Large intestine (tissue), 12 donors: ENCODE measurements at places on chromosomes 5 and 9.

- H3K36me3 ChIP-seq, result no peaks in the 10 kb centered on the region
- no peak overlapping the region for H3K4me3 ChIP-seq
- no peaks in the 10 kb centered on the region for H3K27me3 ChIP-seq
- H3K4me1 ChIP-seq, result no peaks in the 10 kb centered on the region
- H3K27ac ChIP-seq, result no peak overlapping the region
Measured at GRCh38 chr5:117615226-117615625, 1040.6 kb upstream of the SEMA6A start.

GRCh38 chr5:166341740-166342337 is 1949.6 kb upstream of the WWC1 start:
- DNase-seq, result no peak
- no peaks in the 10 kb centered on the region for H3K27me3 ChIP-seq
- H3K4me3 ChIP-seq, result no peak overlapping the region
- no peaks in the 10 kb centered on the region for H3K4me1 ChIP-seq

- H3K4me3 ChIP-seq, result no peak overlapping the region
- no peak overlapping the region for H3K27ac ChIP-seq
- peaks cover 7% of the 10 kb centered on the region for H3K4me1 ChIP-seq
Measured at GRCh38 chr5:54021431-54022164, 288.8 kb downstream of the ARL15 start.

DNA sequence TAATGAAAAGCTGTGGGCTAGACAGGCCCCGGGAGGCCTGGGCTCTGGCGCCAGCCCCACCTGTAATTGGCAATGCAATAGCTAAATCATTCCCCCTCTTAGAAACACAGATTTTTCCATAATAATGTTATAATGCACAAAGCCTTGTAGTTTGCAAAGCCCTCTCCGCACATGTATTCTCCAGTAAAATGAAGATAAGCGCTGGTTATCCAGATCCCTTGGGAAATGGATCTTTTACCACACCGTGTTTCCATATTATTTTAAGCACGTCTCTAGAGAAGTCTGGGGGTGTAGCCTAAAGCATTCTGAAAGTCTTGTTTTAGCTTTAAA is 1.1 kb upstream of the APBA1 start:
- no peaks in the 10 kb centered on the region for H3K36me3 ChIP-seq
- H3K4me3 ChIP-seq, result peak overlapping the region; percentile 76
- peaks cover 19% of the 10 kb centered on the region for H3K27me3 ChIP-seq
- H3K27ac ChIP-seq, result peak overlapping the region; percentile 75
- H3K4me1 ChIP-seq, result peaks cover 5% of the 10 kb centered on the region

- H3K27ac ChIP-seq, result no peak overlapping the region
- no peaks in the 10 kb centered on the region for H3K27me3 ChIP-seq
- no peaks in the 10 kb centered on the region for H3K36me3 ChIP-seq
- DNase-seq, result no peak
- H3K4me3 ChIP-seq, result no peak overlapping the region
Measured at GRCh38 chr5:159415301-159415937, 85.1 kb upstream of the IL12B start.

DNA sequence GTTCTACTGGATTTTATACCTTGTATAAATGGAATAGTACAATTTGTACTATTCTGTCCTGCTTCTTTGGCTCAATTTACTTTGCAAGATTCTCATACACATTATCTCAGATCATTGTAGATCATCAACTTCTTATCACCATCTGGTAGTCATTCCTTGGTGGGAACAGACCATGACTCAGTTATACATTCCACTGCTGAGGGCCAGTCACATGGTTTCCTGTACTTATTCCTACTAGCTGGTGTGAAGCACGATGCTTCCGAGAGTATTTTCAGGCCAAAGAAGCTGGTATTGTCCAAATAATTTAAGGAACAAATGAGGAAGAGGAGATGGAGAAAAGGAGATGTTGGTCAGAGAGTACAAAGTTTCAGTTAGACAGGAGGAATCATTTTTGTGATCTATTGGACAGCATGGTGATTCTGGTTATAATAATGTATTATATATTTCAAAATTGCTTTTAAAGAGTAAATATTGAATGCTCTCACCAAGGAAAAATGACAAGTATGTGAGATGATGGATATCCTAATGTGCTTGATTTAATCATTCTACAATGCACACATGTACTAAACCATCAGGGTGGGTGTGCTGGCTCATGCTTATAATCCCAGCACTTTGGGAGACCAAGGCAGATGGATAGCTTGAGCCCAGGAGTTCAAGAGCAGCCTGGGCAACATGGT is 124.1 kb downstream of the SYK start:
- no peaks in the 10 kb centered on the region for H3K4me1 ChIP-seq
- no peaks in the 10 kb centered on the region for H3K27me3 ChIP-seq
- no peak for DNase-seq
- H3K4me3 ChIP-seq, result no peak overlapping the region
- no peaks in the 10 kb centered on the region for H3K36me3 ChIP-seq

DNA sequence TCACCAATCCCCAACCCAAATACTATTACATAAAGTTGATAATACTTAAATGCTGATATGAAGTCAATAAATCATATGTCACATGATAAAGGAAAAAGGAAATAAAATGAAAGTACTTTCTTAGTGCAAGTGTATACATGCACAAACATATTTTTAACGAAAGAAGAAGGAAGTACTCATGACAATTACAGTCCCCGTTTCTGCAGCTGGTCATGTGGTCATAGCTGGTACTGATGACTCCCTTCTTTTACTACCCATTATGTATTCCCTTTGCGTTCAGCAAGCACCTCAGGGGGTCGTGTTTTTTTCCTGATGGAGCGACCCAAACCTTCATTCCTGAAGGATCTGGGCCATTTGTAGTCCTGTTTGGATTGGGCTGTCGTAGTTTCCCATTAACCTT is 27.3 kb downstream of the CENPP start:
- no peak overlapping the region for H3K27ac ChIP-seq
- no peaks in the 10 kb centered on the region for H3K27me3 ChIP-seq
- no peaks in the 10 kb centered on the region for H3K36me3 ChIP-seq
- DNase-seq, result no peak
- peaks cover 3% of the 10 kb centered on the region for H3K4me1 ChIP-seq
- H3K4me3 ChIP-seq, result no peak overlapping the region

DNA sequence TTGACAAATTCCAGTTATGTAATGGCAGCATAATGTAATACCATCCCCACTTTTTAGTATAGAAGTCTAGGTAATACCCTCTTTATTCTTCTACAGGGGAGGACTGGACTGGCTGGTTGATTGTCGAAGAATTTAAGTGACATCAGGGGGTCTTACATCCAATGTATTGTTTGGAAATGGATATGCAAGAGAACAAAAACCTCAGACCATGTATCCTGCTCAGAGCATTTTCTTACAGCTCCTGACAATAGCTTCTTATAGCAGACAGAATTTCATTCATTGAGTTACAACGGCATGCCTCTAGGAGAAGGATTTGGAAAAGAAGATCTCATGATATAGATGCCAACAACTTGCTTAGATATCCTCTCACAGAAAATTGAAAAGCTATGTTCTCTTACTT is 2032.3 kb downstream of the EFNA5 start:
- no peak for DNase-seq
- no peaks in the 10 kb centered on the region for H3K4me1 ChIP-seq
- H3K27ac ChIP-seq, result no peak overlapping the region
- no peak overlapping the region for H3K4me3 ChIP-seq
- no peaks in the 10 kb centered on the region for H3K27me3 ChIP-seq

DNA sequence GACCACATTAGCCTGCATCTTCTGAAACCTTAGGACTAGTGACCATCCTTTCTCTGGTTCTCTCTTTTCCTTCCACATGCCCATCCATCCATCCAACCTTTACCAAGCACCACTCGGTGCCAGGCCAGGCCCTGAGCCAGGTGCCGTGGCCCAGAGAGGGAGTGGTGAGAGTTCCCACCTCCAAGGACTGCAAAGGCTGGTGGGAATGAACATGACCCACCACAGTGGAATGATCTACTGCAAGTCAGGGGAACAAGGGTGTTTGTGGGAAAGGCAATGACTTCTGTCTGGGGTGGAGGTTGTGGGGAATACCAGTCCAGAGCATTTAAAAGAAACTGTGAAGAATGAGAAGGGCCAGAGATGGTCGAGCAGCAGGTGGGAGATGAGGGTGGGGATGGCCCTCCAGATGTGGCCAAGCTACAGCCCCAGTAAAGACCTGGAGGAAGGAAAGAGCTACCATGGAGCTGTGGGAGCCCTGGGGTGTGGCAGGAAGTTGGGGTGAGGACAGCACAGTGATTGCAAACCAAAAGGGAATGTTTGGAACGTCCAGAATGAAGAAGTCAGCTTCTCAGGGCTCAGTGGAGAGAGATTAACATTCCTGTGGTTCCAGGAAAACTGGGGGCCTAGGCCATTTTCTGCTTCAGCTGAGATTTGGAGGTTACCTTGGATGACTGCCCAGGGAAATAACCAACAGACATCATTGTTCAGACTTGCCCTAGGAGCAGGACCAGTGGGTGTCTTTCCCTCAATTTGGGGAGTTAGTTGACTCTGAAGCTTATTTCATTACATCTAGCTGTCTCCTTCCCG is 30.7 kb upstream of the CORO2A start:
- DNase-seq, result no peak
- peaks cover 37% of the 10 kb centered on the region for H3K4me1 ChIP-seq
- no peaks in the 10 kb centered on the region for H3K27me3 ChIP-seq
- H3K36me3 ChIP-seq, result peaks cover 46% of the 10 kb centered on the region

GRCh38 chr9:85228111-85228855 is 513.5 kb downstream of the AGTPBP1 start:
- H3K27me3 ChIP-seq, result no peaks in the 10 kb centered on the region
- H3K36me3 ChIP-seq, result no peaks in the 10 kb centered on the region
- DNase-seq, result no peak

DNA sequence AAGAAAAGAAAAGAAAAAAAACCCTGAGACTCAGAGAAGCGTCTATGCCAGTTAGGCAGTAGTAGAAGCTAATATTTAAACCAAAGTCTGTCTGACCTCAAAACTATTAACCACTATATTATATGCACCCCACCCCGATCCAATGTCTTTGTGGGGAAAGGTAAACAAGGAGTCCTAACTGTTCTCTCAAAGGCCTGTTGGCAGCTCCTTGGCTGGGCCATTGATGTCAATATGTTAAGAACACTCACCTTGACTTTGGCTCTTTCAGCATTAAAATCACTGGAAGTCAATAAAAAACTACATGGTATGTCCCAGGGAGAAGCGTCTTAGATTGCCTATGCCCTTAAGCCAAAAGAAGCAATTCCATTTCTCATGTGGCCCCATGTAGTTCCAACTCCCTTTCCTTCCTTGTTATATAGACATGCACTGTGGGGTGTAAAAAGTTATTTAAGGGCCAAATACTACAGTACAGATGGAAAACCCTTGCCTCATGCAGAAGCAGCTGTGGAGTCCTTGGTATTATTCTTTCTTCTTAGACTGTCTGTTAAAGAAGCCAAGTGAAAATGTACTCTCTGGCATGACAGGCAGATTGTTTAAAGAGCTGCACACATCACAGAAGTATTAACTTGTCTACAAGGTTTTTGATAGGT is 308.6 kb upstream of the RPS23 start:
- no peaks in the 10 kb centered on the region for H3K36me3 ChIP-seq
- no peak overlapping the region for H3K4me3 ChIP-seq
- no peaks in the 10 kb centered on the region for H3K27me3 ChIP-seq
- H3K4me1 ChIP-seq, result peaks cover 13% of the 10 kb centered on the region
- peak overlapping the region; percentile 33 for H3K27ac ChIP-seq

GRCh38 chr5:17067657-17068392 is 131.7 kb upstream of the MYO10 start:
- H3K4me1 ChIP-seq, result no peaks in the 10 kb centered on the region
- no peaks in the 10 kb centered on the region for H3K36me3 ChIP-seq
- H3K27ac ChIP-seq, result no peak overlapping the region
- no peak for DNase-seq
- H3K27me3 ChIP-seq, result no peaks in the 10 kb centered on the region

DNA sequence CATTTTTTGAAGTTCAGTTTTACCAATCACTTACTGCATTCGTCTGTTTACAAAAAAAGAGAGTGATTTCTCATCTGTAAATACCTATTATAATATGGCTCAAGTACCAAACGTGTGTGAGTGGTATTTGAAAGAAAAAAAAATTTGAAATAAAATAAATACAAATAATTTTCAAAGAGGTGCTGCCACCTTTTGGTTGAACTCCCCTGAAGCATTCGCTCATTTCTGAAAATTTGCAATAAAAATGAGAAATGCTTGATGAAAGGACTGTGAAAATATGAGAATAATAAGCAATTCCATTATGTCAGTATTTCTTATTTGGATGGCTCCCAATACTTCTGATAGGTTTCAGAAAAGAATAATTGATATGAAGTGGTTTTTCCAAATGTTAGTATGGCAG is 409.9 kb downstream of the CTNND2 start:
- H3K4me3 ChIP-seq, result no peak overlapping the region
- H3K4me1 ChIP-seq, result no peaks in the 10 kb centered on the region
- no peak overlapping the region for H3K27ac ChIP-seq
- H3K36me3 ChIP-seq, result no peaks in the 10 kb centered on the region

DNA sequence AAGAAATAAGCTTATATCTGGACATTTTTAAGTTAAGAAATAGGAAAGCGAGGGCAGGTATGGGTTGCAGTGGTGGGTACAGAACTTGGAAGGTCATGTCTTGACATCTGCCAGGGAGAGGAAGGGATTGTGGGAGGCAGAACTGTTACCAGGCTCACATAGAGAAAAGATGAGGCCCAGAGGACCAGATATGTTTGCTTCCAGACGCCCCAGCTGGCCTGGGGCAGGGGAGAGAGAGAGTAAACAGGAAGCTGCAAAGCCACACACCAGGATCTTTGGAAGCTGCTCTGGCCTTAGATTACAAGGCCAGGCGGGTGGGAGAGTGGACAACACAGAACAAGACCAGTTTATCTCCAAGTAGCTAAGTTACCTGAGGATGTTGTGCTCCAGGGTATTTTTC is 71.2 kb downstream of the MARCHF11 start:
- H3K4me1 ChIP-seq, result no peaks in the 10 kb centered on the region
- H3K27ac ChIP-seq, result no peak overlapping the region
- no peak for DNase-seq
- no peaks in the 10 kb centered on the region for H3K36me3 ChIP-seq
- no peaks in the 10 kb centered on the region for H3K27me3 ChIP-seq

DNA sequence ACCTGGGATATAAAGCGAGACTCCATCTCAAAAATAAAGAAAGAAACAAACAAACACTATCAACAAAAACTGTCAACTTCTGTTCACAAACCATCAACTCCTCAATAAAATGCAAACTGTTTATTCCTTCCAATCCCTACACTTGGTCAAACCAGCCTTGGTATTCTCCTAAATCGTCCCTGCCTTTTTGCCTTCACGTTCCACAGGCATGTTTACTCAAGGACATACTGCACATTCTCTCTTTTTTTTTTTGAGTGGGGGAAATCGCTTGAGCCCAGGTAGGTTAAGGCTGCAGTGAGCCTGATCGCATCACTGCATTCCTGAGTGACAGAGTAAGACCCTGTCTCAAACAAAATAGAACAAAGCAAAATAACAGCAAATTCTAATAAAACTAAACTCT is 13.0 kb downstream of the UBAP2 start:
- no peaks in the 10 kb centered on the region for H3K36me3 ChIP-seq
- no peak overlapping the region for H3K27ac ChIP-seq
